ENCODE measurements at places on chromosomes 2 and 18.

DNA sequence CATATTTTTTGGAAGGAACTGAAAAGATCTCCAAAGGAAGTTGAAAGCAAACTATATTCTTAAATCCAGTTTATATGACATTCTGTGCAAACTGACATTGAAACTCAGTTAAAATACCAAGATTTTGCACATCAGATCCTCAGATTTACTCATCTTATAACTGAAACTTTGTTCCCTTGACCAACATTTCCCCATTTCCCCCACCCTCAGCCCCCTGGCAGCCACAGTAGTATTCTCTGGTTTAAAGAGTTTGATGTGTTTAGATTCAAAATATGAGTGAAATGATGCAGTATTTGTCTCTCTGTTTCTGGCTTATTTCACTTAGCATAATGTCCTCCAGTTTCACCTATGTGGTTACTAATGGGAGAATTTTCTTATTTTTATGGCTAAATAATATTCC, 99.2 kb upstream of the ITGA4 start:
- DNase-seq: no peak

GRCh38 chr2:222074674-222075073, 224.1 kb downstream of the PAX3 start:
- DNase-seq: no peak

- DNase-seq: no peak
Measured at GRCh38 chr2:65765376-65765775, 333.0 kb upstream of the SPRED2 start.

DNA sequence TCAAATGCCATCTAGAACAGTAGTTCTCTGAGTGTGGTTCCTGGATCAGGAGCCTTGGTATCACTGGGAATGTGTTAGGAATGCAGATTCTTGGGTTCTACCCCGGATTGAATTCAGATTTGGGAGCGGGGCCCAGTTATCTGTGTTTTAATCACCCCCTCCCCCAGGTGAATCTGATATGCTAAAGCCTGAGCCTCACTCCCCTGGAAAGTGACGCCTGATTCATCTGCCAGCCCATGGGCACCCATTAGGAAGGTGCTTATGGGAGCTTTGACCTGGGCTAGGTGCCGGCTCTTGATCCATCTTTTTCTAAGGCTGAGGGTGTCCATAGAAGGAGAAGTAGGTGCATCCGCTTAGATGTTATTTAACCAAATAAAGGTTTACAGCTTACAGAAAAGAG, 199.4 kb downstream of the NEDD4L start:
- DNase-seq: no peak

DNA sequence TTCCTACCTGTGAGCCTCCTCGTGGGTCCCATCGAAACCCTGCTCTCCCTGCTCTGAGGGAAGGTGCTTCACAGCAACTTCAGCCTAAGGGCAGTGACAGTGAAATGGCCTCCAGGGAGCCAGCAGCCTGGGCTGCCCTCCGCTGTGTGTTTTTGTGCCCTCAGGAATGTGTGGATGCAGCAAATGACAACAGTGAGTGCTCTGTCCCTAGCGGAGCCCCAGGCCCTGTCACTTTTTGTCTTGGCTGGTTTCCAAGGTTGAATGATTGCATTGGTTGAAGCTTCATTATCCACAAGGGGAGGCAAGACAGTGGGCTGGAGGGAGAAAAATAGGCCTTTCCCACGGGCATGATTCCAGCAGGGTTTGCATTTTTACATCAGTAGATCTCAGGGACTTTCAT, 42.9 kb downstream of the STON1 start:
- DNase-seq: no peak

DNA sequence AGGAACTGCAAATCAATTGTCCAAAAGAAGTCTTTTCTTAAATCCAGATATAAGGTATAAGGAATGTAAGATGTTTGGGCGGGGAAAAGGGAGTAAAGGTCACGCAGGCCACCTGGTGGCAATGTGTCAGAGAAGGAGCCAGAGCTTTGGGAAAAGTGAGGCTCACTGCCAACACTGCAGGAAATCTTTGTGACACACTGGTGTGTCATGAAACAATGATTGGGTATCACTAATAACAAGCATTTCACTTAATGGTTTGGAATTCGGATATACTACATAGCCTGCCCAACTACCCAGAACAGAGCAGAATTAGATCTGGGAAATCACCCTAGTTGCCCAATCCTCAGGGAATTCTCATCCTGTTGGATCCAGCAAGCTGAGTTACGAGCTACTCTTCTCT, 61.0 kb downstream of the RBMS1 start:
- peak; percentile 84 for DNase-seq

- DNase-seq: no peak
Measured at GRCh38 chr2:233807215-233807865, 29.2 kb downstream of the MROH2A start.

DNA sequence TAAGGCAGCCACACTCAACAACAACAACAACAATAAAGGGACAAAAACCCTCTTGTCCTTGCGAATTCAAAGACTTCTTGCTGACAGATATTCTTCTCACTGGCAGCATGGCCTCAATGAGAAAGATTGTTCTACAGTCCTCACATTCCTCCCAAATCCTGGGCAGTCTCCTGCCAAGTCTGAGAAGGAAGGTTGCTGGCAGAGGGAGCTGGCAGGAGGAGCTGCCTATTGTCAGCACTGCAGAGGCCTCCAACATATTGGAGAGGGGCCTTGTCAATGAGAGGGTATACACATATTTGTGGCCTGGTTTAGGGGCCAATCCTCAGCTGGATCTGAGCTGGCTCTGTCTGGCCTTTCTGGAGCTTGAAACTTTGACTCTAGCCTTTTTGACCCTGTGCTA, 63.5 kb downstream of the LAMA3 start:
- peak; percentile 63 for DNase-seq

DNA sequence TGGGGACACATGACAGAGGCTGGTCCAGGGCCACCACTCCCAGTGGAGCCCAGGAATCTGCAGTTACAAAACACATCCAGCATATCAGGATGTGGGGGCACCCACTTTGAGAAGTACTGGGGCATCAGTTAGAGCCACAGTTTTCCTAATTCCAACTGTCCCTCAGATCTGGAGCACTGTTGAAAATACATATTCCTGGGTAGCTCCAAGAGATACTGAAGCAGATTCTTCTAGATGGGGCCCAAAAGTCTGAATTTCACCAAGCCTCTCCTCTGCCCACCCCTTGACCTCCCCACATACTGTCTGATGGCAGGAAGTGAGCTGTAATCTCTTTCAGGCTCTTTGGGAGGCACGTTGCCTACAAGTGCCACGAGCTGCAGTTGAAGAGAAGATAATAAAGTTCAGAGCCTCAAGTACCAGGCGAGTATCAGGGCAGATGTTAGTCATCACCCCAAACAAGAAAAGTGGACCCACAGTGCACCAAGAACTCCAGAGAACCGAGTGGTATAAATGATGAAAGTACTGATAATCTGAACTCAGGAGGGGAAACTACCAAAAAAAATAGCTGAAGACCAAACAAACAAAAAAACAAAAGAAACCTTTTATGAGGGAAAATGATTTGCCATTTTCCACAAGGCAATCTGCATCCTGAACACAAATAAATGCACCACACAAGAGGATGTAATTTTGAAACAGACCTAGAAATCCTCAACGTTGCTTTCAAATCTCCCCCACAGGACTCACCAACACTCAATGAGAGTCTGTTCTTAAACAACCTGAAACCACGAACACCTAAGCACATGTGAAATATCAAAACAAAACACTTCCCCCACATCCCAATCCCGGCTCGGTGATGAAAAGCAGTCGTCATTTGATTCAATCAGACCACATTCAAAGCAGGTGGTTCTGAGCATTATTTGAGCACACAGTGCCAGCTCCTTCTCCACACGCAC, 98.7 kb downstream of the TCF4 start:
- DNase-seq: peak; percentile 31

DNA sequence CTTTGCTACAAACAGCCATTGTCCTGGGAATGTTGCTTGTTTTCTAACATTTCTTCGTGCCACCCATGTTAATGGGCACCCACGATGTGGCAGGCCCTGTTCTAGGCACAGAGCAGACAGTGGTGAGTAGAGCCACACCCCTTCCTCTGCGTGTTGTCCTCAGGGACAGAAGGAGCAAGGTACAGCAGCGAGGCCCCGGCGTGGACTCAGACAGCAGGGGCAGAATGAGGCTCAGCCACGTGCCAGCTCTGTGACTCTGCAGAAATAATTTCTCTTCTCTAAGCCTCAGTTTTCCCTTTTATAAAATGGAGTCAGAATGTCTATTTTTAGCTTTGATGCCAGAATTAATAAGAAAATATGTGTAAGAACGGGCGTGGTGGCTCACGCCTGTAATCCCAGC, 401.7 kb downstream of the TSN start:
- no peak for DNase-seq

- DNase-seq: peak; percentile 25
Measured at GRCh38 chr2:134365356-134365755, 111.5 kb downstream of the MGAT5 start.

- DNase-seq: peak; percentile 54
Measured at GRCh38 chr2:106161938-106162820, 31.9 kb downstream of the UXS1 start.

DNA sequence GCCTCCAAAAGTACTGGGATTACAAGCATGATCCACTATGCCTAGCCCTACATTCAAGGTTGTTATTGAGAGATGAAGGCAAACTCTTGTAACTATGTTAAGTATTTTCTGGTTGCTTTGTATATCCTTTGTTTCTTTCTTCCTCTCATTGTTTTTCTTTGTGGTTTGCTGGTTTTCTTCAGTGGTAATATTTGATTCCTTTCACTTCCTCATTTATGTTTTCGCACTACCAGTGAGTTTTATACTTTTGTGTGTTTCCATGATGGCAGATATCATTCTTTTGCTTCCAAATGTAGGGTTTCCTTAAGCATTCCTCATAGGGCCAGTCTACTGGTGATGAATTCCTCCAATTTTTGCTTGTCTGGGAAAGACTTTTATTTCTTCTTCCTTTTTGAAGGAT, 90.2 kb downstream of the NCK2 start:
- peak; percentile 33 for DNase-seq

GRCh38 chr2:210938228-210938627, 381.8 kb downstream of the CPS1 start:
- peak; percentile 3 for DNase-seq

GRCh38 chr2:69086466-69086865, 73.5 kb downstream of the ANTXR1 start:
- no peak for DNase-seq

DNA sequence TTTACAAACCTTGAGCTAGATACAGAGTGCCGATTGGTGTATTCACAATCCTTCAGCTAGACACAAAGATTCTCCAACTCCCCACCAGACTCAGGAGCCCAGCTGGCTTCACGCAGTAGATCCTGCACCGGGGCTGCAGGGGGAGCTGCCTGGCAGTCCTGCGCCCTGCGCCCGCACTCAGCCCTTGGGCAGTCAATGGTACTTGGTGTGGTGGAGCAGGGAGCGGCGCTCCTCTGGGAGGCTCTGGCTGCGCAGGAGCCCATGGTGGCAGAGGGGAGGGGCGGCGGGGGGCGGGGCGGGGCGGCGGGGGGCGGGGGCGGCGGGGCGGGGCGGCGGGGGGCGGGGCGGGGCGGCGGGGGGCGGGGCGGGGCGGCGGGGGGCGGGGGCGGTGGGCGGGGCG, 923.4 kb downstream of the SOCS6 start:
- no peak for DNase-seq

DNA sequence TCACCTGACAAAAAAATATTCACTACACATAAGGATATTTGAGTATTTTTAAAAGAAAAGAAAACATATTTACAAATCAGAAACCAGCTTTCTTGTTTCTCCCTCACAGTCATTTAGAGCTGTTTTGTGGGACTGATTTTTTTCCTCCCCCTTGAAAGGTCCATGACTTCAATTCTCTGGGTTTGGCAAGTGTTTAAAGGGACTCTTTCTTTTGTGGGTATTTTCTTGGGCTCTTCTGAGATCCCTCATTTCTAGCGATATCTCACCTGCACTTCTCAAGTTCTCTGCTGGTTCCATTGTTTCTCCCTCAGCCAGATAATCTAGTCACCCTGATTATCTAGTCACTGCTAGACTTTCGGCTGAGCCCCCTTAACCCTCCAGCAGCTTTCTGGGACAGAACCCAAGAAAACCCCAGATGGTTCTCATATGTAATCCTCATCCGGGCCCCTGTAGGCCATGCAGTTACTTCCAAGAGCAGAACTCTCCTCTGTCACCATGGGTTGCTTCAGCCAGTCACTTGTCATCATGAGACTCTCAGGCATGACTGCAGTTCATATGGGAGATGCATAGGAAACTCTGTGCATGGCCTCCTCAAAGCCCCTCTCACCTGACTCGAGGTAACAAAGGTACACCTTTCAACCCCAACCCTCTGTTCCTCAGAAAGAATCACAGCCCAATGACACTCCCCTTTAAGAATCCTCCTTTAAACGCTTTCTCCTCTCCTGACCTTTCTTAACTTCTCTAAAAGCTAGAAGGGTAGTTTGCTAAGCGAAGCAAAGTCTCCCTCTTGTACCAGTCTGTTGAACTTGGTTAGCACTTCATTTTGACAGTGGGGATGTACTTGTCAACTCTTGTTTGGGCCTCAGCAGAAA, 36.7 kb upstream of the ITGA4 start:
- DNase-seq: no peak

DNA sequence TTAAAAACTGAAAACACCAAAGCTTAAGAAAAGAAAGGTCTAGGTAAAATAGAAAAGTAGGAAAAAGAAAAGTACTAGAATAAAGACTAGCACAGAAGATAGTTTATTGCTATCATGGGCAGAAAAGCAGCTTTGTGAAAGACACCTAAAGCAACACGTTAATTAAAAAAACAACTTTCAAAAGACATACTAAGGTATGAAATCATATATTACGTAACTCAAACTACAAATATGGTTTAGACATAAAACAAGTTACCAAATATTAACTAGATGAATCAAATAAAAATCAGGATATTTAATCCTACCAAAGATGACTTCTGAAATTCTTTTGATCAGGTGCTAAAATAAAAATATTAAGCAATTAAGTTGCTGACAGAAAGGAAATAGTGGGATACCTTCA, 30.3 kb downstream of the RTTN start:
- no peak for DNase-seq

GRCh38 chr2:121491518-121491917, 39.2 kb upstream of the RNU4ATAC start:
- no peak for DNase-seq

DNA sequence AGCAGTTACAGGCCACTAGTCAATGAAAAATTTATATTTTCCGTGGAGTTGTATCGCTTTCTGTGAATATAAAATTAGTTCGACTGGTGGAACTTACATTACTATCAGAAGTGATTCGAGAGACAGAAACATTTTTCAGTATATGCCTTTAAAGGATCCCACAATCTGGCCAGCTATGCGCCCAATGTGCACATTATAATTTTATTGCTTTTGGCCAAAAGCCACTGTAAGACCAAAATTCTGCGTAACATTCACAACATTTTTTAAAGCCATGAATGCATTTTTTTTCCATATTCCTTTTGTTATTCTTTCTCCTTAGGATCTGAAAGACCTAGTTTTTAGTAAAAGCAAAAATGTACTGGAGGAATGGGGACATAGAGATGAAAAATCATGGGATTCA, 131.0 kb upstream of the CHAC2 start:
- no peak for DNase-seq

GRCh38 chr2:8368463-8368862, 313.4 kb upstream of the ID2 start:
- no peak for DNase-seq

DNA sequence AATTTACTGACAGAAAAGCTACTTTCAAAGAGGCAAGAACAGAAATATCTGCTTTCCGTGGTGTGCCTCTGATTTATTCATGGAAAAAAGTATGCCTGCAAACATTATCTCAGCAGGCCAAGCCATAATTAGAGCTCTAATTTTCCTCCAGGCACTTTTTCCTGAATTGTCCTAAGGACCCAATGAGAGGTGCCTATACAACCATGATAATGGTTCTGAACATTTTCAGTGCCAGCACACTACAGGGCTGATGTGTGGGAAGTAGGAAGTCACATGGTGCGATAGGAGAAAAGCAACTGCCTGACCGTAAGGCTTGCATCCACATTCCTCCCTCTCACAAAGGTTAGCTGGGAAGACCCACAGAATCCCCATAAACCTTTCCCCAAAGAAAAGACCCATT, 45.9 kb upstream of the EGR4 start:
- no peak for DNase-seq
